ENCODE measurements at places on chromosomes 12 and 14.

DNA sequence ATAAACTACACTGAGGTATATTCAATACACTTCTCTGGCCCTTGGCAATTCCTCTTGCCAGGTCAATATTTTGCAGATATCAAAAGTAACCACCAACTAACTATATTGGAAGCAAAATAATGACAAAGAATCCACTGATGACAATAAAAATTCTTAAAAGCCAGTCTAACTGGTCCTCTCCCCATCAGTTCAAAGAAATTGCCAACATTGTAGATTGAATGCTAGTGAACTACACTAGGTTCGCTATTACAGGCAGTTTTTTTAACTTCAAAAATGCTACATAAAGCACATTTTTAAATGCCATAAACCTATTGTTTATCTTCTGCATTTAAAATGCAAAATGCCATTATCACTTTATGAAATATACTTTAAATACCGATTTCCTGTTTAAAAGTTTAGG, 4.0 kb downstream of the CDK17 start:
- no peak for DNase-seq

DNA sequence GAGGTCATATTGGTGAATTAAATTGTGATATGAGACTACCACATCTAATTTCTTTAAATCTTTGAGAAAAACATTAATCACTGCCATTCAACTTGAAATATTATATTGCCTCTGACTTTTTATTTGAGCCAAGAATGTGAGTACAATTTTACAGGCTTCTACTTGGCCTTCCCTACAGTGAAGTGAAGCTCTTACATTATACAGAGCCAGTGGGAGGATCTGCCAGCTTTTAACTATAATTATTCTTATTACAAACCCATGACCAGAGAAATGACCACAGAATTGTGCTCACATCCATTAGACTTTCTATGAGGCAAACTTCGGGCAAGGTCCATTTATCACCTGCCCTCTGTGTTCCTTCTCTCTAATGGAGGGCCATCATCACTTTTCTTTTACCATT, 114.2 kb downstream of the RERGL start:
- DNase-seq = no peak

DNA sequence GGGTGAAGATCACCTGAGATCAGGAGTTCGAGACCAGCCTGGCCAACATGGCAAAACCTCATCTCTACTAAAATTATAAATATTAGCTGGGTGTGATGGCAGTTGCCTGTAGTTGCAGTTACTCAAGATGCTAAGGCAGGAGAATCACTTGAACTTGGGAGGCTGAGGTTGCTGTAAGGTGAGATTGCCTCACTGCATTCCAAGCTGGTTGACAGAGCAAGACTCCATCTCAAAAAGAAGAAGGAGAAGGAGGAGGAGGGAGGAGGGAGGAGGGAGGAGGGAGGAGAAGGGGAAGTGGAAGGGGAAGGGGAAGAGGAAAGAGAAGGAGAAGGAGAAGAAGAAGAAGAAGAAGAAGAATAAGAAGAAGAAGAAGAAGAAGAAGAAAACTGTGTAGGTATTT, 17.0 kb downstream of the RNASE10 start:
- no peak for DNase-seq

DNA sequence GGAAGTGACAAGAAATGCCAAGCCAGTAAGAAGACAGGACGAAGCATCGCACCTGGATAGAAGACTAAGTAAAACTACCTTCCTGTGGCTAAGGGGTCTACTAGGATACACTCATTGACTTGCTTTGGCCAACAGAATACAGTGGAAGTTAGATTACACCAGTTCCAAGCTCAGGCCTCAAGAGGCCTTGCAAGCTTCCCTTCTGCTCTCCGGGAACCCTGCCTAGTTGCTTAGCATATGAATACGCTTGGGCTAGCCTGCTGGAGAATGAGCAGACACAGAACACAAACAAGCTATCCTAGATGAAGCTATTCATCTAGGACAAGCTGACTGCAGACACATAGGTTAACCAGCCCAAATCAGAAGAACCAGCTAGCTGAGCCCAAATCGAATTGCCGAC, 97.0 kb downstream of the DPF3 start:
- DNase-seq = no peak

GRCh38 chr12:11497995-11498394, 102.6 kb upstream of the PRB2 start:
- no peak for DNase-seq

GRCh38 chr12:2212537-2212936, 159.8 kb downstream of the CACNA1C start:
- no peak for DNase-seq

- peak; percentile 66 for DNase-seq
Measured at GRCh38 chr12:70576341-70577282, 60.6 kb downstream of the PTPRB start.
